ENCODE measurements at places on chromosomes 6 and 20. TPM values are rescaled to one million over a fixed set of nuclear protein-coding genes. Genes with fewer than 3 reads are reported as not detected.

GRCh38 chr6:12241493-12242175, 48.5 kb upstream of the EDN1 start:
- DNase-seq: no peak

GRCh38 chr6:34709386-34709785, 12.8 kb upstream of the ILRUN start:
- DNase-seq: peak; percentile 18

GRCh38 chr6:88823998-88824397, 139.4 kb downstream of the RNGTT start:
- DNase-seq: peak; percentile 34

The CENPQ gene
- 34.8 TPM for total RNA-seq

The MAN1A1 gene
- 5.0 TPM for total RNA-seq

Data from M059J (cell line).